DMS79 treated with DMSO at 0.1 percent for 48 hours (cell line): ENCODE measurements at places on chromosomes 2 and 18.
A peak's percentile ranks its signal among the peaks of the same experiment; 100 is the strongest.

GRCh38 chr2:217182926-217183325 is 323.1 kb upstream of the TNP1 start:
- DNase-seq, result peak; percentile 54

DNA sequence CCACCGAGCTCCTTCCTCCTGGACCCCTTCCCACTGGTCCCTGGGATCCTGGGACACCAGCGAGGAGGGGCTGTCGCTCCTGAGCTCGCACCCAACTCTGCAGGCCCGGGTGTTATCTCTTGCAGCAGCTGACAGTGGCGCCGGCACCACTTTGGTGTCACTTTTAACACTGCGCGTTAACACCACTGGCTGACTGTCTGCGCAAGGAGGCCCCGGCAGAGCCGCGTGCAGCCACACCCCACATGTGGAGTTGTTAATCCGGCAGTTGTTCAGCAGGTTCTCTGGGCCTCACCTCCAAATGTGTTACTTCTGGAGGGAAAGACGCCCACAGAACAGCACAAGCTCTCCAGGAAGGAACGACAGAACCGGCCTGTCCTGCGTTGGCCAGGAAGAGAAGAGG is 155.0 kb upstream of the GLI2 start:
- DNase-seq, result no peak

- no peak for DNase-seq
Observed at GRCh38 chr2:76687923-76688322, 834.3 kb downstream of the LRRTM4 start.

DNA sequence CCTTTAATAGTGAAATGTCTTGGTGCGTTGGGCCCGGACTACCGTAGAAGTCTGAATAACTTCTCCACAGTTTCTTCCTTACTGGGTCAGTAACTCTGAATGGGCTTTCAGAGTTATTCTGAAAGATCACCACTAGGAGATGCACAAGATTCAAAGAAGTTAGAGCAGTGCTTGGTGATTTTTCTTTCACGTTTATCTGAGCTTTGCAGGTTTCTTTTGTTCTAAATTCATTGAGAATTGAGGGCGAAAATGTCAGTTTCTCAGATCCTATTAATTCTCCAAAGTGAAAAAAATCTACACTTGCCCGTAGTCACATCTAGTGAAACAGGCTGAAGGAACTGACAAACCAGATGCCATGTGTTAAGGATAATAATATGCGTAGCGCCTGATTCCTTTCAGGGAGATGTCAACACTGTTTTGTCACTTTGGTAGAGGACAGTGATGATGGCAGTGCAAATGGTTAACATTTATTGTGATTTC is 70.1 kb downstream of the QPCT start:
- DNase-seq, result peak; percentile 50

DNA sequence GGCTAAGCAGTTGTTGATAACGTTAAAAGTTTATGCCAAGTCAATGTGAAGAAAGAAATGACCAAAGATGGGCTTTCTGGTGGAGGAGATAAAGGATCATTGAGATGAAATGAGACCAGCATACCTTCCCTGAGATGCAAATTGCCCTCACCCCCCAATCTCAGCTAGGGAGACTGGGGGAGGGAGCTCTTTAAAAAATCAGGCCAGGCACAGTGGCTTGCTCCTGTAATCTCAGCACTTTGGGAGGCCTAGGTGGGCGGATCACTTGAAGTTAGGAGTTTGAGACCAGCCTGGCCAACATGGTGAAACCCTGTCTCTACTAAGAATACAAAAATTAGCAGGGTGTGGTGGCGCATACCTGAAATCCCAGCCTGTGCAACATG is 30.9 kb upstream of the KCMF1 start:
- no peak for DNase-seq

- no peak for DNase-seq
Observed at GRCh38 chr18:65239787-65240186, 511.0 kb upstream of the CDH7 start.

DNA sequence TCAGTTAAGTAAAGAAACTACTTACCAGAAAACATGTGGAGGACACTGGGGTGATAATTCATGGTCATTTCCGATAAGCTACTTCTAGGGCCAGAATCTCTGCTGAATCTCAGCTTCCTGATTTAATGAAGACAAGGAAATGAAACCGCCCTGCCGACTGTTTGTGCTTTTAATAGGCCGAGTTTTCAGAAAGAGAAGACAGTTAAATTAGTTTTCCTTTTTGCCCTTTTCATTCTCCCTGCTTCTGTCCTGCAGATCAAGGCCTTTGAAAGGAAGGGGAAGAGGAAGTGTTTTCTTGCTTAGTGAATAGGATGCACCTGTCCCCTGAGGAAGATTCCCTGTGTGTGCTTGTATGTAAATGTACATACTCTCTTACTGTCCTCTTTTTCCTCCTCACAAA is 126.6 kb downstream of the SH3RF3 start:
- DNase-seq, result no peak

DNA sequence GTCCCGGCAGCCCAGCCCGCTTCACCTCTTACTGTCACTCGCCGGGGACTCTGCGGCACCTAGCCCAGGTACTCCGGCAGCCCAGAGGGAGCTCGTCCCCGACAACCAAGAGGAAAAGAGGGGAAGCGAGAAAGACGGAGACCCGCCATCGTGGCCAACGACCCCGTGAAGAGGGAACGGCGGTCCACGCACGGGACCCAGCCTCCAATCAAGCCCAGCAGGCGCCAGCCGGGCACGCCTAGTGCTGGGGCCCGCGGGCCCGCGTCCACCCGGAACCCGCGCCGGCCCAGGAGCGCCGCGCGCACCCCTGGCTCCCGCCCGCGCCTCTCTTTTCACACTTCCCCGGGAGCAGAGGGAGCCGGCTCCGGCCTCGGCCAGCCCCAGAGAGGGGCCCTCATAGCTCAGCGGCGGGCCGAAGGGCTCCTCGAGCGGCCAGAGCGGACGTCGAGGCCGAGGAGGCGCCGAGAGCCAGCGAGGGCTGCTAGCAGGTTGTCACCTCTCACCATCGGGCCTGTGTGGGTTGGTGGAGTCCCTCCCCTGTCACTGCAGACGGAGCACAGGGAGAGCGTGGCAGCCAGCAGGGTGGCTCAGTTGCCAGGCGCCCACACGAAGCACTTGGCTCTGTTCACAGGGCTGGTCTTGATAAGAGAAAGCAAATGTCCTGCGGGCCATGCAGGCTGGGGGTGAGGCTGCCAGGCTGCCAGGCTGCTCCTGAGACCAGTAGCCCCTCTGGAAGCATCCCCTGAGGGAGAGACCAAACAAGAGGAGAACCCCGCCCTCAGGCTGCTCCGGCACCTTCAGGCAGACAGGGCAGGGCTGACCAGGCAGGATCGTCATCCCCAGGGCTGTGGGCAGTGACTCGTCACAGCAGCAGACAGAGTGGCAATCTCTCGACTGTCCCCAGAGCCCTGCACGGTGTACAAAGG is 36.9 kb upstream of the KLF11 start:
- peak; percentile 1 for DNase-seq

- no peak for DNase-seq
Observed at GRCh38 chr2:143551971-143552650, 422.9 kb downstream of the ARHGAP15 start.

DNA sequence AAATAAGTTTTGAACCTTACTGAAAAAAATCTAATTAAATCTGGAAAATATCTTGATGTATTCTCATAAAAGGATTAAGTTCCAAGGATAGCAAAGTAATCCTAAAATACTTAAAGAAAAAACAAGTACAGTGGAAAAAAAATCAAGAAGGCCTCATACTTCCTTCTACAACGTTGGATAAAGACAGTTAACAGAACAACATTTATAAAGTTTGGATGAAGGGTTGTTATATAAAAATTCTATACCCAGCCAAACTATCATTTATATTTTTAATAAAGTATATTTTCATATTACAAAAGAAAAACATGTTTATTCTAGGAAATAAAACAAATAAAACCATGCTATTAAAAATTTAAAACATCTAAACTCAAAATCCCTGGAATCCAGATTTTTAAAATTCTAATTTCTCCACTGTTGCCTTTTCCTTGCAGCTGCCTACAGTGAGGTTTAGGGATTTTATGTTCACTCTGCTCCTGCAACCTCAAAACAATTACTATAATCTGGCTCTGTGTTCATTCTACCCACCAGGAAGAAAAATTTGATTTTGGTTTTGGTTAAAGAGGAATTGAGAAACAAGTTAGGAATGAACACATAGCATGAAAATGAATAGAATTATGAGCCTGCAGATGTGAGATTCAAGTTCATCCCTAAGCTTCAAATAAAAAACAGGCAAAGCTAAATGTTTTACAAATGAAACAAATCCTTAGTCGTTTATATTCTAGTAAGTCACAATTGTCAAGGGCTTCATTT is 142.8 kb downstream of the LPIN1 start:
- no peak for DNase-seq

DNA sequence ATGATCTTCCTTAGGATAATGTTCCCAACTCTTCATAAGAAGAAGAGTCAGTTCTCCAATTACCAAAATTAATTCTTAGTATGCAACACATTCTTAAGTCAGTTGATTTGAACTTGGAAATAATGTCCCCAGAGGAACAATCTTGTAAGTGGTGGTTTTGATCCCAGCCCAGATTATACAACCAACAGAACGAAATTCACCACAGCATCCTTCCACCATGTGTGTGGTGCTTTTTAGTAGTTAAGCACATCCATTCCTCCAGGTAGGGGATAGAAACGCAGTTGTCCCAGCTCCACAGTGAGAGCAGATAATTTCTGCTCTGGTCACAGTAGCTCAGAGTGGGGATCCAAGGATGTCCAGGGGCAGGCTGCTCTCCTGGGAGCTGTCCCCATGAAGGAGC is 161.7 kb upstream of the SLC39A10 start:
- DNase-seq, result no peak
